Suprapubic skin (tissue), 4 donors: ENCODE measurements at places on chromosomes 3 and 15. TPM values are rescaled to one million over a fixed set of nuclear protein-coding genes. Genes with fewer than 3 reads are reported as not detected.

RASL12 gene
- 6.2 TPM for total RNA-seq

MYLK gene
- 42.3 TPM for total RNA-seq

DLEC1 gene
- total RNA-seq = 0.36 TPM

WNT7A gene
- 1.1 TPM for total RNA-seq

TMCO5A gene
- total RNA-seq = not detected

TRAT1 gene
- not detected for total RNA-seq

TEX55 gene
- not detected for total RNA-seq

ARHGEF26 gene
- total RNA-seq = 30.6 TPM

WHAMM gene
- 8.1 TPM for total RNA-seq

ASB14 gene
- total RNA-seq = not detected

GOLGA8Q gene
- total RNA-seq = 2.0 TPM

SCN11A gene
- 0.64 TPM for total RNA-seq

SCAANT1 gene
- not detected for total RNA-seq

DUOXA2 gene
- not detected for total RNA-seq

HRG gene
- total RNA-seq = not detected

TRPM1 gene
- 7.0 TPM for total RNA-seq

GRCh38 chr3:184765730-184766074 lies 46.3 kb upstream of the VPS8 start:
- DNase-seq = no peak

DNA sequence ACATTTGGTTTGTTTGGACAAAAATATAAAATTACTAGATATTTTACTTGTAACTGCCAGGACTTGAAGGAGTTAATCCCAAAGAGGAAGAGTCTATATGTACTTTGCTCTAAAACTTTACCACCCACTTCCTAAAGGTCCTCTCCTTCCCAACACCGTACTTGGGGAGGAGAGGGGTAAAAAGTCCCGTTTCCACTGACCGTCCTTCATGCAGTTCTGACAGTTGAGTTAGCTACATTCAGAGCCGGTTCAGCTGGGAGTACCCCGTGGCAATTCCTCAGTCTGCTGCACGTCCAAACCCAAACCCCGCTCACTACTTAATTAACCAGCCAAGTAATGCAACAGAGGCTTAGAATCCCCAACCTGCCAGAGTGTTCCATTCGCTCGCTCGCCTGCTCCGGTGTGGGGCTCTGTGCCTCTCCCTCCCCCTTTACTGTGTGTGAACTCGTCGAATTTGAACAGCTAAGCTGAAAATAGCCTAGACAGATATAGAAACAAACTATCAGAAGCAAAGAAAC lies 519.7 kb downstream of the FOXP1 start:
- DNase-seq = no peak

DNA sequence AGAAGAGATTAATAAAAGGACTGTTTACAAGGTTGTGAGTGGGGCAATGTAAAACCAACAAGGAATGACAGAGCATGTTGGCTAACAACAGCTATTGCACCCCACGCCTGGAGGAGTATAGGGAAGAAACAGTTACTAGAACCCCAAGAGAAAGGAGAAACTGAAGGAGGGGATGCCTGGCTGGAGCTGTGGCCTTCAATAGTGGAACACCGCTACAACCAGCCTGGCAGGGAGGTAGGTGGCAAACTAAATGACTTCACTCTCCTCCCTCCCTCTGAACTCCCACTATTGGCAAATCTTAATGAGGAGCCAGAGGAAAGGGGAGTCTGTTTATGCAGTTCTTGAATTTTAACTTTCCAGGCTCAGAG lies 7.2 kb upstream of the CD47 start:
- DNase-seq = no peak

GRCh38 chr3:102511639-102512038 lies 76.8 kb downstream of the ZPLD1 start:
- DNase-seq = no peak

DNA sequence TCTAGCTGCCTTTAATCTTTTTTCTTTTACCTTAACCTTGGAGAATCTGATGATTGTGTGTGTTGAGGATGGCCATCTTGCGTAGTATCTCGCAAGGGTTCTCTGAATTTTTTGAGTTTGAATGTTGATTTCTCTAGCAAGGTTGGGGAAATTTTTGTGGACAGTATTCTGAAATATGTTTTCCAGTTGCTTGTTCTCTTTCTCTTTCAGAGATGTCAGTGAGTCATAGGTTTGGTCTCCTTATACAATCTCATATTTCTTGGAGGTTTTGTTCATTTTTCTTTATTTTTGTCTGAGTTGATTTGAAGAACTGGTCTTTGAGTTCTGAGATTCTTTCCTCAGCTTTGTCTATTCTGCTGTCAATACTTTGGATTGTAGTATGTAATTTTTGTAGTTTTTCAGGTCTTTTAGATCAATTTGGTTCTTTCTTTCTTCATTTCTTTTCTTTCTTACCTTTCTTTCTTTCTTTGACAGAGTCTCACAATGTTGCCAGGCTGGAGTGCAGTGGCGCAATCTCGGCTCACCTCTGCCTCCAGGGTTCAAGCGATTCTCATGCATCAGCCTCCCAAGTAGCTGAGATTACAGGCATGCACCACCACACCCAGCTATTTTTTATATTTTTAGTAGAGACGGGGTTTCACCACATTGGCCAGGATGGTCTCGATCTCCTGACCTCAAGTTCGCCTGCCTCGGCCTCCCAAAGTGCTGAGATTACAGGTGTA lies 366.4 kb upstream of the RASGRP1 start:
- DNase-seq = no peak

DNA sequence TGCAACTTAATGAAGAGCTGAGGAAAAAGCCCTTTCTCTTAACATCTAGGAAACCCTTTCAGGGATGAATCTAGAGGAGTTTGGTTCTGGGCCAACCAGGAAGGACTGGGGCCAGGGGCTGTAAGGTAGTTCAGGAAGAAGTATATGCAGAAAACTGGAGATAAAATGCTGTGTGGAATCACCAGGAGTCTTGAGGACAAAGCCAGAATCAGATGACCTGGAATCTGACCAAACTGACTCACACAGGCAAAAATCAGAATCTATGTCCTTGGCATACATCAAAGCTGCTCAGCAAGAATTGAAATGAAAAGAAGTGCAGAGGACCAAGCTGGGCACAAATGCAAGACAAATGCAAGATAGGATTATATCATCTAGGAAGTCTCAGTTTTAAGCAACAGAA lies 59.4 kb upstream of the ATP2C1 start:
- no peak for DNase-seq

- no peak for DNase-seq
These were observed 342.7 kb downstream of the PTPRG start for GRCh38 chr3:61903931-61904657.

DNA sequence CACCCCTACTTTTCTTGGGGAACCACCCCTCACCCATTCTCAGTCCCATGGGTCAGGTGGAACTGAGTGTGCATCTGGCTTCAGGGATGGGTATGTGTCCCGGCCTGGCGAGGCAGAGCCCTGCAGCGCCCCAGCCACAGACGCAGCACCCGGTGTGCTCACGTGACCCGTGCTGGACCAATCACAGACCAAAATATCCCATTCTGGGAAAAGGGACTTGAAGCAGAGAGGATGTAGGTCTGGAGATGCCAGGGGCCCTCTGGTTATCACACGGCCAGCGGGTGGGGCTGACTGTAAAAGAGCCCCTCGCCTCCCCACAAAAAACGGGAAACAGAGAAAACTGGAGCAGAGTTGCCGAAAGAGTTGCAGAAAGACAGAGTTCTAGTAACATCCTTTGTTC lies 138.0 kb upstream of the RAD18 start:
- DNase-seq = no peak

DNA sequence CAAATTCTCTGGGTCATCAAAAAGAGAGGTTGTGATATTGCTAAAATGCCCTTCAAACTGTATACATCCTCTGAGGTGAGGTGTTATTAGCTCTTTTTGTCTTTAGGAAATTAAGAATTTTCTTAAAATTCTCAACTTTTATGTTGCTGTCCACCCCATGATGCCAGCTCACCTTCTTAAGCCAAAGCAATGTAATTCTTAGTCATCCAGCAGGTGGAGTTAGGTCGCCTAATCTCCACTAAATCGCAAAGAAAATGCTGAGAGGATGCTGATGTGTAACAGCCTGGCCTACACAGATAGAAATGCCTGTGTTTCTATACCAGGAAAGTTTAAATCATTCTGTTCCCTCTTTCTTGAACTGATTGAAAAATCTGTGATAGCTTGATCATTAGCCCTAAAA lies 770.2 kb upstream of the ALCAM start:
- DNase-seq = no peak

- no peak for DNase-seq
These were observed 314.6 kb upstream of the PROK2 start for GRCh38 chr3:72099326-72100079.

GRCh38 chr3:184126006-184126405 lies 9.2 kb upstream of the EIF2B5 start:
- no peak for DNase-seq

GRCh38 chr3:72724070-72724469 lies 124.2 kb downstream of the SHQ1 start:
- DNase-seq = no peak

DNA sequence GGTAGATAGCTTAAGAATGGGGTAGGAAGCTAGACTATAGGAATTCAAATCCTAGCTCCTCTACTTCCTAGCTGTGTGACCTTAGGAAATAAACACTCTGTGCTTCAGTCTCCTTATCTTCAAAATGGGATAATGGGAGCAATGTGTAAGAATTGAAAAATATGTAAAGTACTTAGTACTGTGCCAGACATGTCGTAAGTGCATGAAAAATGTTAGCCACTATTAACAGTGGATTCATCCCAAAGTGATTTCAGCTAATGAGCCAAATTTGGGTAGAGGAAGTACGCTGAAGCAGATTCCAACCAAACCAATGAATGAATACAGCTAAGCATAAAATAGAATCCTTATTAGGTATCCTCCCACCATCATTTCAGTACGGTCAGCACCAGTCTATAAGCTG lies 192.1 kb downstream of the RORA start:
- DNase-seq = no peak

DNA sequence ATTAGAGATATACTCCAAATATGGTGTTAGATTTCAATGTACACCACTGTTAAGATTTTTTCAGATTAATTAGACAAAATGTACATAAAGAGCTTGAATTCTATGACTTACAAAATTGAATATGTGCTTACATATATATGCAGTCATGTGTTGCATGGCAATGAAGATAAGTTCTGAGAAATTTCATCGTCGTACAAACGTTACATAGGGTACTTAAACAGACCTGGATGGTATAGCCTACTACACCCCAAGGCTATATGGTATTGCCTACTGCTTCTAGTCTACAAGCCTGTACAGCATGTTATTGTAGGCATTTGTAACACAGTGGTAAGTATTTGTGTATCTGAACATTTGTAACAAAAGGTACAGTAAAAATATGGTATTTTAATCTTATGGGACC lies 9.3 kb downstream of the IL16 start:
- DNase-seq = no peak

DNA sequence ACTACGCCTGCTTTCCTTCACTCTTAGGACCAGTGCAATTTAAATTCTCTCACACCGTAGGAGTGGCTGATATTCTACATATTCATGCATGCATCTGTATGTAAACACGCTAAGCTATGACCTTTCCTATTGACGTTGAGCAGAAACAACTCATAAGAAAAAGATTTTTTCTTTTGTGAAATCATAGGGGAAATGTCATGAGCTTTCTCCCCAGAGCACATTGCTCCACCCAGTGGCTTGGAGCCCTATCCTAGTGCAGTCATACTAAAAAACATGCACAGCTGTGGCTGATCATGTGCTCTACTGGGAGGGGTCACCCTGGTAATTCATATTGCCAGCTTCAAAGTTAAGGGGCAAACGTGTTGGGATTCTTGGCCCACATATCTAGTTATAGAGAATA lies 1.8 kb upstream of the MESD start:
- DNase-seq = no peak

DNA sequence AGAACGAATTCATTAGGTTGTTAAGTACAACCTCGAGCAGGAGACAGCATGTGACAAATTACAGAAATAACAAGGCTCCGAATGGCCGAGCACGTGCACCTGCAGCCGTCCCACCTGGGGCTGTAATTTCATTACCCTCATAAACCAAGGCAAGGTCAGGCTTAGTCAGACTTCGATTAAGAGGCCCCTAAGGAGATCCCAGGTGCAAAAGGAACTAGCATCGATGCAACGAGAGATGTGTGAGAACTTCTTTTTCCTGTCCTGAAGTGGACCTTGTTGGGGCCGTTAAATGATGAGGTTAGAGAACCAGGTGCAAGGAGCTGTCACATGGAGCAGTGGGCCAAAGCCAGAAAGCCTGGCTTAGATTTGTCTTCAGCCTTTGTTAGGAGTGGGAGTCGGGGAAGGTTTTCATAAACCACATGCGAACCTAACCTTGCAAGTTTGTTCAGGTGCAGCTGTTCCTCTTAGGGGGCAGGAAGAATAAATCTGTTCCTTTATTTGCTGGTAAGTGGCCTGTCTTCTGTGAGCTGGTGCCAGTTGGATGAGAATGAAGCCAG lies 559.9 kb upstream of the MCTP2 start:
- no peak for DNase-seq

GRCh38 chr15:100940767-100941379 lies 21.7 kb downstream of the LRRK1 start:
- no peak for DNase-seq

- no peak for DNase-seq
These were observed 44.8 kb upstream of the RPL32 start for GRCh38 chr3:12886106-12886679.

- no peak for DNase-seq
These were observed 44.0 kb downstream of the MFSD1 start for GRCh38 chr3:158845765-158846350.

DNA sequence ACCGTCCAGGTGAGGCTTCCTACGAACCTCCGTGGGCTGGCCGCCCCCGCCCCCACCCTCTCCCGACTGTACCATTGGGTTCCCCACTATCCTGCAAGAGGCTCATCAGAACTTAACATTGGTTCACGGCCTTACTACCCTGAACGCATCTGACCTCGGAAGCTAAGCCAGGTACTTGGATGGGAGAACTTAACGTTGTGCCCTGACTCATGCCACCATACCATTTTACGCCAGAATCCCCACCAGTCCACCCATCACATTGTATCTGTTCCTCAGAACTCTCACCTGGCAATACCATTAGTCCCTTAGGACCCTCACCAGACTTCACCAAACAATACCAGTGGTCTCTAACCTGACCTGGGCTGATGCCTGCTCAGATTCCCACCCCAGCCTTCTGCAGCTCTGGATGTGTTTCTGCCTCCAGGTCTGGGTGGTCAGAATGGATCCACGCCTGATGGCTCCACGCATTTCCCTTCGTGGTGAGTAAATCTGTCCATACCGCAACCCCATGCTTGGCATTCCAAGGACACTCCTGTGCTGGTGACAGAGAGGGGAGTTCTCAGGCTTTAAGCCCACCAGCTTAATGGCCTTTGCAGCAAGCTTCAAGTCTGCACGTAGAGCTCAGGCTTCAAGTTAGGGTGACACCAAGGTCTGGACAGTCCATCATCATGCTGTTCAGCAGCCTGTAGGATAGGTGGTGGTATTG lies 562 bp downstream of the TCTA start:
- no peak for DNase-seq

- no peak for DNase-seq
These were observed 18.4 kb downstream of the CCK start for GRCh38 chr3:42247576-42248027.
